Sciatic nerve (tissue), 2 donors: ENCODE measurements at places on chromosomes 1 and 21. TPM values are rescaled to one million over a fixed set of nuclear protein-coding genes. Genes with fewer than 3 reads are reported as not detected.

DIO1 gene
- not detected for total RNA-seq

CNIH3 gene
- total RNA-seq: 6.7 TPM

LENEP gene
- not detected for total RNA-seq

KLHDC7A gene
- not detected for total RNA-seq

AGMAT gene
- total RNA-seq: 0.18 TPM

GMEB1 gene
- 12.4 TPM for total RNA-seq

GRCh38 chr1:189751311-189751710, 726.4 kb downstream of the BRINP3 start:
- DNase-seq: no peak

GRCh38 chr1:8818325-8818775, 910 bp upstream of the RERE start:
- no peak for DNase-seq

GRCh38 chr1:39525366-39526165, 34.1 kb downstream of the BMP8A start:
- DNase-seq: peak; percentile 49

GRCh38 chr1:54835131-54835898, 34.2 kb upstream of the TTC22 start:
- no peak for DNase-seq

- no peak for DNase-seq
These were observed 376.9 kb downstream of the GPATCH2 start for GRCh38 chr1:217253985-217254384.

DNA sequence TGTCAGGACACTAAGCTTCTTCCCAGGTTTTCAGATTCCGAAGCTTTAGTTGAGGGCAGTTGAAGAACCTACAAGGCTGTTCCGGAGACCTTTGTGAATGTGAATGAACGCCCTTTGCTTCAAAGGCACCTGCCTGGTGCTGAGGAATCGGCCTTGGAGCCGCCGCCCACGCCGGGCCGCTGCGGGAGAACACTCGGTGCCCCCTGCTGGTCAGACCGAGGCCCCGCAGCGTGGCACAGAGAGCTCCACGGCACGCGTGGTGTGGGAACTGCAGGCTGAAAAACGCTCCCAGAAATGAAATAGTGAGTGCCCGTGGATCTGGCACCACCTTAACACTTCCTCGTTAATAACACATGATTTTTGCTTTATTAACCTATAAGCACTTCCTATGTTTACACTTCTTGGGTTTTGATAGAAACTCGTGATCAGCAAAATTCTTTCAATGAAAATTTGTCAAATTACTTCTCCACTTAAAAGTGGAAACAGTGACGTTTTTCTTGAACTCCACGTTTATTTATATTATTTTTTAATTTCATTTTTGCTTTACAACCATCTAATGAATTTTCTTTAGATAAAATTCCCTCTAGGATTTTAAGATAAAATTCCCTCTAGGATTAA, 460.6 kb downstream of the DSCAM start:
- DNase-seq: no peak

DNA sequence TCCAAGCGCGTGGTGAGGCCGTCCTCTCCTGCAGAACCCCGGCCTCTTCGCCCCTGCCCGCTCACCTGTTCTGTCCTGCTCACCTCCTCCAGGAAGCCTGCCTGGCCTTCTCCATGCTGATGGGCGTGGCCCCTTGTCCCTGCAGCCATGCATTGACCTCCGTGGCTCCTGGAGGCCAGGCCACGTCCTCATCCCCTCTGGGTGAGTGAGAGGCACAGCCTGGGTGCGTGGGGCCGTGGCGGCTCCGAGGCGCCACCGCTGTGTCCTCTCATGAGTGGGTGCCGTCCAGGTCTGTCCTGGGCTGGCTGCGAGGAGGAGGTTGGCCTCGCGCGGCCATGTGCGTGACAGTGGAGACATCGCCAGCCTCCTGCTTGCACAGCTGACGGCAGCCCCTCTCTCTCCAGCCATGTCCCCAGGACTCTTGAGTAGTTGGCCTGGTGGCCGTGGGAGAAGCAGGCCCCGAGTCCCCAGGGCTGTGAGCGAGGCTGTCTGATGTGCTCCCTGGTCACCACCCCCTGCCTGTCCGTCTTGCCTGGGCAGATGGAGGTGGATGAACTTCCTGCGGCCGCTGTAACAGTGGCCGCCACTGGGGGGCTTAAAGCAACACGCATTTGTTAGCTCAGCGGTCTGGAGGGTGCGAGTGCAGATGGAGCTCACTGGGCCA, 58.1 kb downstream of the PRKCZ start:
- DNase-seq: no peak

DNA sequence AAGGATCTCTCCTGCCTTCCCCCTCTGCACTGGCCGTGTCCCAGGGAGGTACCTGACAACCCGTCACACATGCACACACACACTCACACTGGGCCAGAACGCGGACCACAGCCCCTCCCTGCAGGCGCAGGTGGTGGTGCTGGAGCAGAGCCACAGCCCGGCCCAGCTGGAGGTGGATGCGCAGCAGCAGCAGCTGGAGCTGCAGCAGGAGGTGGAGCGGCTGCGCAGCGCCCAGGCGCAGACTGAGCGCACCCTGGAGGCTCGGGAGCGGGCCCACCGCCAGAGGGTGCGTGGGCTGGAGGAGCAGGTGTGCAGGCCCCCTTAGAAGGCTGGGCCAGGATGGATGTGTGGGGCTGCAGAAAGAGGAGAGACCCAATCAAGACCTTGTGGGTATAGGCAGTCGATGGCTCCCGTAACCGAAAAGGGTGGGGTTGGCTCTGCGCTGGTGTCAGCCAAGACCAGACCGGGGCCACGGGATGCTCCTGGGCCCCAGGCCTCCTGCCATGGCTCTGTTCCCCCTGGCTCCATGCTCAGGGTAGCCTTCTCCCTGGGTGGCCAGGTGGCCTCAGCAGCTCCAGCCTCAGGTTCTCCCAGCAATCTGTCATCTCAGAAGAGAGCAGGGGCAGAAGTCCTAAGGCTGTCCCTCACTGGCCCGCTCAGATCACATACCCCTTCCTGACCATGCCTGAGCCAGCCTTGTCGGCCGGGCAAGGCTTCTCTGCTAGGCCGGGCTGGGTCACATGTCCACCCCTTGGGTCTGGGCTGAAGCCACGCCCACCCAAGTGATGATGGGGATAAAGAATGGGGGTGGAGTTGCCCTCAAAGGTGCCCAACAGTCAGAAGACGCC, 8.9 kb downstream of the MFAP2 start:
- no peak for DNase-seq

GRCh38 chr1:223227486-223228196, 84.6 kb upstream of the TLR5 start:
- no peak for DNase-seq

GRCh38 chr1:960363-961131, at the start of gene KLHL17:
TSS of gene KLHL17 (plus strand) at chr1:960584. CDS start at chr1:960694, 110 bp downstream.
- DNase-seq: peak; percentile 85

GRCh38 chr1:60969971-60970509, 112.3 kb upstream of the NFIA start:
- DNase-seq: no peak

GRCh38 chr1:42944246-42944928, 14.3 kb downstream of the SLC2A1 start:
- no peak for DNase-seq

DNA sequence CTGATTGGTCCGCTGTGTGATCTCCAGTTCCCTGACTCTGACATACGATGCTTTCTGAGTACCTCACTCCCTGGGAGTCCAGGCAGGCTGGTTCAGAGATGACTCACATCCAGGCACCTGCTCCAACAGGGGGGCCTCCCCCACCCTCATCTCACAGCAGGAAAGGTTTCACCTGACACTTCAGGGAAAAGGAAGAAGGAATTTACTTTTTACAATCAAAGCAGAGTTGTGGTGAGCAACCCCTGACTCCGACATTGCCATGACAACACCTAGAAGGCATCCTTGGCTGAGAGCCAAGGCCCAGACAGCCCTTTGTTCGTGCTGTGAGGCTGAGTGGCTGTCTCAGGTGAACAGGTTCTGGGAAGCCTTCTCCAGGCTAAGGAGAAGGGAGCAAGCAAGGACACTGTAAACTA, 164.6 kb upstream of the GJB5 start:
- DNase-seq: no peak

DNA sequence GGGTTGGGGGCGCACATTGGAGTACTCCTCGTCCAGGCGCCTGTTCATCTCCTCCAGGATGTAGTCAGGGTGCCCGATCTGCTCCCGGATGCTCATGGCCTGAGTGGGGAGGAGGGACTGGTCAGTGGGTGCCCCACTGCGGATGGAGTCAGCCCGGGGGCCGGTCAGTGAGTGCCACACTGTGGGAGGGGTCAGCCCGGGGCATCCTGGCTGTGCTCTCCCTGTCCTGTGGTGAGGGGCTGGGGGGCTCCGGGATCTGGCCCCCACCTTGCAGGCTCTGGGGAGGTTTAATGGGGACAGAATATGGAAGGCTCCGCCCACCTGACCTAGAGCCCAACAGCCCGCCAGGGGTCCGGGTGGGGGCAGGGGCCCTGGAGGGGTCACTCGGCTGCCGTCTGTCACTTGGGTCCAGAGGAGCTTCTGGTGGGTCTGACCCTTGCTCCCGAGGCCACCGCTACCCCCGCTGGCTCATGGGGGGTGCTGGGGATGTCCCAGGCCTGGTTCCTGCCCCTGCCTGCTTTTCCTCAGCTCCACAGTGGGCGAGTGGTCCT, 8.8 kb downstream of the PRXL2B start:
- DNase-seq: peak; percentile 57

DNA sequence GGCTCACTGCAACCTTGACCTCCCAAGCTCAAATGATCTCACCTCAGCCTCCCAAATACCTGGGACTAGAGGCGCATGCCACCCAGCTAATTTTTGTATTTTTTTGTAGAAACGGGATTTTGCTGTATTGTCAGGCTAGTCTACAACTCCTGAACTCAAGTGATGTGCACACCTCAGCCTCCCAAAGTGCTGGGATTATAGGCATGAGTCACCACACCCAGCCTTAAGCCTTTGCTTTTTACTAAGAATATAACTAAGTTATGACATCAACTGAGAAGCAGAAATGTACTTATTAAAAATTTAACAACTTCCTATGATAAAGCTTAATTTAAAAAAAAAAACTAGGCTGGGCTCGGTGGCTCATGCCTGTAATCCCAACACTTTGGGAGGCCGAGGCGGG, 8.9 kb upstream of the LSS start:
- DNase-seq: no peak

DNA sequence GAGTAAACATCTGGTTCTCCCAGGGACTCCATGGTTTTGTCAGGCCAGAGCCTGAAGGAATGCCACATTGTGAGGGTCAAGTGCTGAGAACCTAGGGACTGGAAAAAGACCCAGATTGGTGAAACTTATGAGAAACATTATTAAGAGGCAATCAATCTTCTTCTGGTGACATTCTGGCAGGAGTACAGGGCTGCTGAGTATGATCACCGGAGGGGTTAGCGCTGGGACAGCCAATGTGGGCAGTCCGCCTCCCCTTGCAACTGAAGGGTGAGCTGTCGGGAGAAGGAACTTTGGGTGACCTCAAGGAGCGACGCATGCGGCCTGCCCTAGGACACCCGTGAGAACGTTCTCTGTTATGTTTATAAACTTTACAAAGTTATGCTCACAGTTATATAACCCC, 429.0 kb downstream of the LMO4 start:
- DNase-seq: no peak

DNA sequence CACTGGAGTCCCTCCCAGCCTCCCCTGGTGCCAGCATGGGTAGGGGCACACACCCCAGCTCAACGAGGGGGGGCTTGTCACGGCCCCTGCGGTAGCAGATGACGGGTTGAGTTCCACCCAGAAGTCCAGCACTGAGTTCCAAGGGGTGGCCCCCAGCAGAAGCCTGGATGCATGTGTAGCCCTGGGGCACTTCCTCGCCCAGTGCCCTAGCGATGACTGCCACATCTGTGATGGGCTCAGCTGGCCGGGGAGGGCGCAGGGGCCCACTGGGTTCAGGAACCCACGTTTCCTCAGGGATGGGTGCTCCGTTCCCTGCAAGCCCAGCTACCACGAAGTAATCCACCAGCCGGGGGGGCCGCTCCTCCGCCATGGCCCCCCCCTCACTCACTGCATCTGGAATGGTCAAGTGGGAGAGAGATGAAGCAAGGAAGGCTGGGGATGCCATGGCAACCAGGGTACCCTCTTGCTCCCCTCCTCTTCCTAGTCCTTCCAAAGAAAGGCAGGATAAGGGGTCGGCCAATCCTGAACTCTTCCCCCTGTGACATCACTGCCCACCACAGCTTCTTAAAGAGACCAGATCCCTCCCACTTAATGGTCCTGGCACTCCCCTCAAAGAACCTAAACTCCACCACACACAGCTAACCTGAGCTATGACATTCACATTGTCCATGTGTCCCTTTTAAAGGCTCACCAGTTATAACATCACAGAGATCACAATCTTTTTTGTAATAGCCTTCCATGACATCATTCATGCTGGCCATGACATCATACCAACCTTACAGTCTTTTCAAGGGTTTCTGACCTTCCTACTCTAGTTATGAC, 2.3 kb downstream of the DENND4B start:
- DNase-seq: no peak

- no peak for DNase-seq
These were observed 44.1 kb upstream of the C1orf105 start for GRCh38 chr1:172376431-172376830.
